Activated naive CD8-positive, alpha-beta T cell treated with anti-CD3 and anti-CD28 coated beads for 36 hours (primary cell): ENCODE measurements at places on chromosomes 3 and 15. TPM values are rescaled to one million over a fixed set of nuclear protein-coding genes. Genes with fewer than 3 reads are reported as not detected.

GRCh38 chr3:8500989-8501370, 643 bp upstream of the LMCD1 start:
- no peak for DNase-seq

GRCh38 chr3:105599350-105599749, 232.6 kb downstream of the ALCAM start:
- no peak for DNase-seq

Gene TNFSF10
- 55.2 TPM for total RNA-seq

- no peak for DNase-seq
These were observed 53.7 kb upstream of the ATP11B start for GRCh38 chr3:182739619-182740018.

- no peak for DNase-seq
These were observed 49.3 kb downstream of the SNX4 start for GRCh38 chr3:125470671-125471070.

Gene GRAMD1C
- total RNA-seq: 0.54 TPM

GRCh38 chr3:181913254-181913653, 201.5 kb downstream of the SOX2 start:
- no peak for DNase-seq

DNA sequence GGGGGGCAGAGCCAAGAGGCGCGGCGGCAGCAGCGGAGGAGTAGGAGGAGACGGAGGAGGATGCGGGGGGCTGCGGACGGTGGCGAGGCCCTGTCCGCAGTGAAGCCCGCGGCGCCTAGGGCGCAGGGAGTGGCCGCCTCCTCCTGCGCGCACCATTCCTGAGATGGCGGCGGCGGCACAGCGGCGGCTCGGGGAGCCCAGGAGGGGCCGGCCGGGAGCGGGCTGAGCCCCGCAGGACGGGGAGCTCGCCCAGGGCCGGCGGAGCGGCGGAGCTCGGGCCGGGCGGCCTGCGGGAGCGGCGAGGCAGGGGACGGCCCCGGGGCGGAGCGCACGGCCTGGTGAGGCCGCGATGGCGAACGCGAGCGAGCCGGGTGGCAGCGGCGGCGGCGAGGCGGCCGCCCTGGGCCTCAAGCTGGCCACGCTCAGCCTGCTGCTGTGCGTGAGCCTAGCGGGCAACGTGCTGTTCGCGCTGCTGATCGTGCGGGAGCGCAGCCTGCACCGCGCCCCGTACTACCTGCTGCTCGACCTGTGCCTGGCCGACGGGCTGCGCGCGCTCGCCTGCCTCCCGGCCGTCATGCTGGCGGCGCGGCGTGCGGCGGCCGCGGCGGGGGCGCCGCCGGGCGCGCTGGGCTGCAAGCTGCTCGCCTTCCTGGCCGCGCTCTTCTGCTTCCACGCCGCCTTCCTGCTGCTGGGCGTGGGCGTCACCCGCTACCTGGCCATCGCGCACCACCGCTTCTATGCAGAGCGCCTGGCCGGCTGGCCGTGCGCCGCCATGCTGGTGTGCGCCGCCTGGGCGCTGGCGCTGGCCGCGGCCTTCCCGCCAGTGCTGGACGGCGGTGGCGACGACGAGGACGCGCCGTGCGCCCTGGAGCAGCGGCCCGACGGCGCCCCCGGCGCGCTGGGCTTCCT, at the start of gene GPR27:
TSS of gene GPR27 (plus strand) at position 155 of the 909 bp plus-strand sequence. CDS start at position 350, 195 bp downstream.
- peak; percentile 42 for DNase-seq

DNA sequence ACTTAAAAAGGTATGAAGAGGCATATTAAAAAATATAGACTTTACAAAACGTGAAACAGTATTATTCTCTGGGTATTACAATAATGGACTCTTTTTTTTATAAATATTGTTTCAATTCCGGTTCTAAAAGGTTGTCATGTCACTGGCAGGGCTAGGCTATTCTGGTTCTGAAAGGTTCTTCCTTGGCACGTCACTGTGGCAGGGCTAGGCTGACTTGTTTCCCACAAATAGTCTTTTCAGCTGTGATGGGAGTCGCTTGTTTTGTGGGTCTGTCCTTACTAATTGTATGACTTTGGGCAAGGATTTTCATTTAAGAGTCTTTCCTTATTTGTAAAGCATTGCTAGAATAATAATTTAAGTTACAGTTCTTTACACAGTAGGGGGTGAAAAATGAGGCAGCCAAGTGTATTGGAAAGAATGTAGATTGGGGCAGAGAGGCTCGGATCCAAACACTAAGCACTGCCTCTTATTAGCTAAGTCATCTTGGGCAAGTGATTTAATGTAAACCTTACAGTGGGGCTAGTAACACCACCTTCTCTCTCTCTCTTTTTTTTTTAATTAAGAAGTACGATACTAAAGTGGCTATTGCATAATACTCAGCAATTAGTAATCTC, 12.4 kb upstream of the MELTF start:
- no peak for DNase-seq

Gene EOMES
- 0.97 TPM for total RNA-seq

Gene CFAP100
- not detected for total RNA-seq

Gene GOLGA8H
- total RNA-seq: 0.36 TPM

DNA sequence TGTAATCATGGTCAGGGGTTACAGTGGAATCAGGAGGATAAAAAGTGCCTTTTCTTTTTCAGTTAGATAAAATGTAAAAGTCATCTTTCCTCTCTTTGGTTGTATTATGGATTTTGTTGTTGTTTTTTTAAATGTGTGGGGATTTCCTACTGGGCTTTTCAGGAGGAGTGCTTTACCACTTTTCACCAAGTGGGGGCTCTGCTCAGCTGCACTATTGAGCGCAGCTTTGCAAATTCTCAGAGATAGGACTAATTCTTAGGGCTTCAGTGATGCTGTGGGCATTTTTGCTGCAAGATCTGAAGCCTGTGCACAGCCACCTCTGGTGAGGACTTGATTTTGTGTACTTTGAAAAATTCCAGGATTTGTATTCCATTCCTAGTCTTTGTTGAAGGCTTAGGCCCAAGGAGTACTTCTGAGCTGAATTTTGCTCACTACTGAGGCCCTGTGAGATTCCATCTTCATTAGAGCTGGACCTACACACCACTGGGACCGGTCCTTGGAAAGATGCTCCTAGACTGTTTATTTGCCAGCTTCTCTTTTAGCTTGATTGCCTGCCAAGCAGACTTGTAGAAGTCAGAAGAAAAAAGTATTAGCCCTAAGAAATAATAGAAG, 7.5 kb downstream of the GNB5 start:
- no peak for DNase-seq

DNA sequence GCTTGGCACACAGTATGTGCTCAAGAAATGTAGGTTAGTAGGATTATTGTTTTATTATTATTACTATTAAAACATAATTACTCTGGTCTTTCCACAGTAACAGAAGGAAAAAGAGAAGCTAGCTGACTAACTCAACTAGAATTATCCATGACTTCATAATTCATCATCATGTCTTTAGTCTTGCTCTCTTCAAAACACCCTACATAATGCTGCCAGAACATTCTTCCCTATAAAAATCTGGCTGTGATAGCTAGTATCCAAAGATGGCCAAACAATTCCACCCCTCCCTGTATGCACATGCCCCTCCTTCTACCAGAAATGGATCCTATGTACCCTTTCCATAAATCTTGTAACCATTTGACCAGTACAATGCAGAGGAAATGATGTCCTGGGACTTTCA, 48.8 kb upstream of the SRGAP3 start:
- no peak for DNase-seq

DNA sequence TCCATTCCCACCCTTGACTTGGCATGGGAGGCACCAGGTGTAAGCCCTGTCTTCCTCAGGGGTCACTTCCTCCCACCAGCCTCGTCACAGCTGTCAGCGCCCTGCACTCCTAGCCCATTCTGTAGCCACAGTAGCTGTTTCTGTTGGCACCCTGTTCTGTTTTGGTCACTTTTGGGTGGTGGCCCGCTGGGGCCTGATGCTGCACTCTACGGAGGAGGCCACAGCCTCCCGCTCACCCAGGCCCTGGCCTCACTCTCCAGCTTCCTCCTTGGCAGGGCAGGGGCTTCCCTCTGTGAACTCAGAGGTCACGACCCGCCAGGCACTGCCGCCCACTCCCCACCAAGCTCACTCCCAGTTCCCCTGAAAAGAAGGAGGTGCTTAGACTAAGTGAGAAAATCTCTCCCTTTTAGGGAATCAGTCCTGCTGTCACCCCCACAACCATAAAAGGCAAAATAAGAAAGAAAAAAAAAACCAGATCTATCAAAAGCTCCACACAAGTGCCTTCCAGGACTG, 68.4 kb downstream of the MGLL start:
- no peak for DNase-seq

DNA sequence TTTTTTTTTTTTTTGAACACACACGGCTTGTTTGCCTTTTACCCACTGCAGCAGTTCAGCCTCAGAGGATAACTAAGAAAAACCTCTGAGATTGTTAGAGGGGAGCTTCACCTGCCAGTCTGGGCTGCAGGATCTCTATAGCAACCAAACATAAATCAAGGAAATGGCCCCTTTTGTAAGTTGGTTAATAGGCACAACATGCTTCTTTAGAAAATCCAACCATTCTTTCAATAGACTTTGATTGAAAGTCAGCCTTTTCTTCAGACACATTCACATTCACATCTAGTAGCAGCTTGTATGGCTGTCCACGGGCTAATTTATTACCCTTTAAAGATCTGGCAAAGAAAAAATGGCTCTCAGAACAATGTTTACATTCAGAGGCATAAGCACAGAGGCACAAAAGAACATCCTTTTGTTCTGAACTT, 136.6 kb upstream of the RARB start:
- DNase-seq: no peak

- no peak for DNase-seq
These were observed 200.1 kb upstream of the KBTBD8 start for GRCh38 chr3:66797889-66798560.

Gene SCAMP5
- 0.58 TPM for total RNA-seq

DNA sequence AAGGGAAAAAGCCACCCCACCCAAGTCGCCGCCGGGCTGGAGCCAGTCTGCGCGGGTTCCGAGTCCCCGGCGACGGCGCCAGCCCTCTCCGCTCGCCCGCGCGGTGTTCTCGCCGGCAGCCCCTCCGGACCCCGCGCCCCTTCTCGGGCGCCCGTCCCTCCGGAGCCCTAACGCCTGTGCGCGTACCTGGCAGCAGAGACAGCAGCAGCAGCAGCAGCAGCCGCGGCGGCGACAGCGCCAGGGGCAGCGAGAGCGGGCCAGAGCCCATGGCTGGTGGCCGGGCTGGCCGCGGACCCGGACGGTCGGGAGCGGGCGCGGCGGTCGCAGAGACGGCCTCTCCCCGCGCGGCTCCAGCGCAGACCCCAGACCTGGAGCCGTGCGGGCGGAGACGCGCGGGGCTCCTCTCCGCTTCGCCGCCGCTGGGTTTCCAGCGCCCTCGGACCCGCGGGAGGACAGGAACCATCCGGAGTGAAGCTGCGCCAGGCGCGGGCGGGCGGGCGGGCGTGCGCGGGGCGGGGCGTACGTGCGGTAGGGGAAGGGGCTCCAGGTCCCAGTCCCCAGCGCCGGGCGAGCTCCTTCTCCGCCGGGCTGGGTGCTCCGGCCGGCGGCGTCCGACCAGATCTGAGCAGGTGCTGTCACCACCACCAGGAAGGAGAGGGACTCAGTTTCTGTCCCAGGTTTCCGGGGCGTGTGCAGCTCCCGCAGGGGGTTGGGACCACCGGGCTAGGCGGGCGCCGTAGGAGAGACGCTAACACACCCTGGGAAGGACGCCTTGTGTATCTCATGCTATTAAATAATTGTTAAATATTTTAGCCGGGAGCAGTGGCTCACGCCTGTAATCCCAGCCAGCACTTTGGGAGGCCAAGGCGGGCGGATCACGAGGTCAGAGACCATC, at the start of gene CHRNA3:
TSS of gene CHRNA3 (minus strand) at position 470 of the 895 bp plus-strand sequence. CDS start at position 268, 202 bp downstream.
- no peak for DNase-seq

DNA sequence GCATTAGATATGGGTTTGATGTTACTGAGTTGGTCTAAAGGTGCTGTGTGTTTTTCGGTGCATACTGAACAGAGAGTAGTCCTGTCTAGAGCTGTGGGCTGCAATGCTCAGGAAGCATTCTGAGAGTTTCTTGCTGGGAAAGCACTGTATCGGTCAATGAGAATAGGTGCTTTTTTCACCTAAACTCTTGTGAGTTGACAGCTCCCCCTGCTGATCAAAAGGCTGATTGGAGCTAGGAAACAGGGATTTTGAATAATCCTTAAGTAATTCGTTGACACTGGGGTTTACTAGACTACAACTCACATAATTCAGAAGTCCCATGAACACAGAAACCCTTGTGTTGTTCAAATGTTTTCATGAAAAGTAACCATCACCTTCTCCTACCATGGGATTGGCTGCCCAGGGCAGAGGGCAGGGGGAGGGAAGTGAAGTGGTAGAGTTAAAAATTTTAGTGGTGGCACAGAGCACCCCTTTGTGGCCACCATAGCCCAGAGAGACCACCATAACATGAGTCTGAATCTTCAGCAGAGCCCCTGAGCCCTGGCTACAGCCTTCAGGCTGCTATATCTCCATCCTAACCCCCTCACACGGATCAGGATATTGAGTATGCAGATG, 13.0 kb upstream of the MANF start:
- peak; percentile 31 for DNase-seq

- DNase-seq: no peak
These were observed 128.0 kb upstream of the PLXND1 start for GRCh38 chr3:129734449-129734848.

Gene CTXND1
- total RNA-seq: not detected

DNA sequence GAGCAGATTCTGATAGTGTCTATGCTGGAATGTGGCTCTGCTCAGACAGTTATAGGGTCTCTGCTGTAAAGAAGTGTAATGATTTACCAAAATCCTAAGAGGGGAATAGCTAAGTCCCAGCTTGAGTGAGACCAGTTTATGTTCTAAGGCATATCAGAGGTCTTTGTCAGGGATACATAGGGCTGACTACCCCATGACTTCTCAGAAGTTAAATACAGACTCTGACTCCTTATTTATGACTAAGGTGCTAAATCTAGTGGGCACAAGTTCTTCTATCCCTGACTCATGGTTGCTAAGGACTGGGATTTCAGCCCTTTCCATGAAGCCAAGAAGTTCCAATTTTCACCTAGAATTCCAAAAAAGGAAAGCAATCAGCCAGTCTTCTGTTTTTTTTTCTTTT, 192.6 kb upstream of the POU1F1 start:
- no peak for DNase-seq

Gene GOLGA6L6
- not detected for total RNA-seq

Gene NOX5
- not detected for total RNA-seq

DNA sequence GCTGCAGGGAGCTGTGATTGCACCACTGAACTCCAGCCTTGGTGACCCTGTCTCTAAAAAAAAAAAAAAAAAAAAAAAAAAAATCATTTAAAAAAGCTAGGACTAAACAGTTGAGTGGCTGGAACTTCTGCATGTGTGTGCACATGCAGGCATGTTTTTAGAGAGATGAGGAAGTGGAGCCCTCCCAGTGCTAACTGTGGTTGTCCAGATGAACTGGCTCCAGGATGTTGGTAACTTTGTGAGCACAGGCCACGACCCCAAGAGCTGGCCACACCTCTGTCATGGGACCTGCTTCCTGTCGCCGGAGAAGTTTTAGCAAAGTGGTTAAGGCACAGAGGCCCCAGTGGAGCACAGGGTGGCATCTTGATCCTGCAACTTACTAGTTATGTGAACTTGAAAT, 27.0 kb downstream of the CHCHD6 start:
- no peak for DNase-seq

GRCh38 chr3:13662238-13662847, 113.4 kb downstream of the FBLN2 start:
- DNase-seq: no peak

GRCh38 chr3:171038342-171038741, 11.8 kb upstream of the SLC2A2 start:
- DNase-seq: no peak

- no peak for DNase-seq
These were observed at the start of gene LRRC31 for GRCh38 chr3:169869484-169870220. Gene LRRC31 (minus strand): TSS chr3:169869935. CDS start chr3:169869807, 128 bp downstream.

Gene ARIH1
- total RNA-seq: 152 TPM
